Frontal cortex (tissue), 4 donors: ENCODE measurements at places on chromosomes 7 and 10. TPM values are rescaled to one million over a fixed set of nuclear protein-coding genes. Genes with fewer than 3 reads are reported as not detected.

DNA sequence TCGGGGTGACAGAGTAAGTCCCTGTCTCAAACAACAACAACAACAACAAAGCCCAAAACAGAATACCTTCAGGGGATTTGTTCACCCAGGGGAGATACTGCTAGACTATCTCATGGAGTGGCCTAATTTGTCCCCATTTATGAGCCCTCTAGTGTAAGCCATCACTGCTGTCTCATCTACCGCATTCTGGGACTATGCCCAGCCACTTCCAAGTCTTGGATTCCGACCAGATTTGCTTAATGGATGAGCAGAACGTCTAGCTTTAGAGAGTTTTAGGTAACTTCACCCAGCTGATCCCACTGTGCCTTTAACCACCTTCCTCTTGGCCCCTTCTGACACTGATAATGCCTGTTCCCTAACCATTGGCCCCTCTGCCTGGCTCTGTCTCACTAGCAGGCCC lies 47.1 kb downstream of the PAPSS2 start:
- no peak for DNase-seq

DNA sequence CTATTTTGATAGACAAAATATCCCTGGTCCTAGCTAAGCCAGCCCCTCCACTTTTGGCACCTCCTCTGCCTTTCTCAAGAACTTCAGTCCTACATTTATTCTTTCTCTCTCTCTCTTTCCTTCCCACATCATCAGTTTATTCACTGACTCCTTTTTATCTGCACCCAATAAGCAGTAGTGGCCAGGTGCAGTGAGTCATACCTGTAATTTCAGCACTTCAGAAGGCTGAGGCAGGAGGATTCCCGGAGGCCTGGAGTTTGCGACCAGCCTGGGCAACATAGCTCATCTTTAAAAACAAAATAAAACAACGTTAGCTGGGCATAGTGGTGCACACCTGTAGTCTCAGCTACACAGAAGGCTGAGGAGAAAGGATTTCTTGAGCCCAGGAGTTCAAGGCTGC lies 19.4 kb upstream of the NRP1 start:
- no peak for DNase-seq

Gene CLCN1
- under 0.01 TPM for total RNA-seq

DNA sequence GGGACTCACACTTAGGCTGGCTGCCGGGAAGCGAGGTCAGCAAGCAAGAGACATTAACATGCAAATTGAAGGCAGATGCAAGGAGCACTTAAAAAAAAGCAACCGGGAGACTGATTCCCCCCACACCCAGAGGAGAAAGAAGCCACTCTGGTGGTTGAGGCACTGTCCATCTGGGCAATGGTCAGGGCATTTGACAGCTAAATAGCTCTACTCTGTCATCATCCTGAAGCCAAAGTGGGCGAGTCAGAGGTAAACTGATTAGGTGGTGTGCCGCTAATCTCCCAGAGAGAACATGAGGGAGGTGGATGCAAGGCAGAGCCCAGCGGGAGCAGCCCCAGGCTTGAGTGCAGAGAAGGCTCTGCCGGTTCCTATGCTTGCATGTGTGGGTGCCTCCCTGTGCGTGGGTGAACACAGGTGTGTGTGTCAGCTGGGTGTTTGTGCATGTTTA lies 100.6 kb downstream of the PLXNA4 start:
- no peak for DNase-seq

GRCh38 chr10:110357252-110357780 lies 52.6 kb upstream of the SMNDC1 start:
- no peak for DNase-seq

DNA sequence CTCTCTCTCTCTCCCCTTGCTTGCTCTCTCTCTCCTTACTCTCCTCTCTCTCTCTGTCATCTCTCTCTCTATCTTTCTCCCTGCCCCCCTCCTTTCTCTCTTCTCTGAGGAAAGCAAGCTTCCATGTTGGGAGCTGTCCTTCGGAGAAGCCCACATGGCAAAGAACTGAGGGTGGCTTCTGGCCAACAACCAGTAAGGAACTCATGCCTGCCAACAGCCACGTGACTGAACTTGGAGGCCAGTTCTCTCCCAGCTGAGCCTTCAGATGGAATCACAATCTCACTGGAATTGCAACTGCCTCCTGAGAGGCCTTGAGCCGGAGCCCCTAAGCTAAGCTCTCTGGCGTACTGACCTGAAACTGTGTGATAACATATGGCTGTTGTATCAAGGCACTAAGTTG lies 12.0 kb upstream of the DHTKD1 start:
- no peak for DNase-seq

GRCh38 chr7:94697035-94697974 lies 41.4 kb upstream of the SGCE start:
- DNase-seq = no peak

Gene FOXI2
- total RNA-seq = not detected

DNA sequence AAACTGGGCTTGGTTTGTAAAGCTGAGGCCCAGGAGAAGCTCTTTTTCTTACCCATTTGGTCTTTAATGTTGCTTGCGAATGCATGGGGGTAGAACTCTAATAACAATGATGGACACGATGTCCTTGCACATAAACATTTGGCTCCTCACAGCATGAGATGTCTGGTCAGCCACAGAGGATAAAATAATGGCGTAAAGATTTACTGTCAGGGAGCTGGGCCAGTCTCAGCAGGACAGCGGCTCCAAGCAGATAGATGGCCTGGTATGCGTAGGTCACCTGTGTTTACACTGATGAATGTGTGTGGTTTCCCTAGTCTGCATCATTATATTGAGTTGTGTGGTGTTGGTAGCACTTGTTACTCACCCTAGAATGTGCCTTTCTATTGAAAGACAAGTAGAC lies 537.4 kb downstream of the CNTNAP2 start:
- DNase-seq = no peak

DNA sequence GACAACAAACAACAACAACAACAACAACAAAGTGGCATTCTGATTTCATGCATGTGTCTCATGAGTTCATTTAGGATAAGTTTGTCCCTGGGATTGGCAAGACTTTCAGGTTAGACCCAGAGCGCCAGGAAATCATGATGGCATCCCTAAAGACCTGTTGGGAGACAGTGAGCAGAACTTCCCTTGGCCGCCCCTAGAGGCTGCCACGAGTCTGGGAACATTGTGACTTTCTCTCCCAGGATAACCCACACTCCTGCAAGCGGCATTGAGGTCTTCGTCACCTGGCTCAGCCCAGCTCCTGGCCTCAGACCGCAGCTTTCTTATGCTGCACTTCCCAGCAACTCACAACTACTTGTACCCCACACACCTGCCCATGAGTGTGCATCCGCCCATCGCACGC lies 80.5 kb upstream of the RNF32 start:
- DNase-seq = no peak

DNA sequence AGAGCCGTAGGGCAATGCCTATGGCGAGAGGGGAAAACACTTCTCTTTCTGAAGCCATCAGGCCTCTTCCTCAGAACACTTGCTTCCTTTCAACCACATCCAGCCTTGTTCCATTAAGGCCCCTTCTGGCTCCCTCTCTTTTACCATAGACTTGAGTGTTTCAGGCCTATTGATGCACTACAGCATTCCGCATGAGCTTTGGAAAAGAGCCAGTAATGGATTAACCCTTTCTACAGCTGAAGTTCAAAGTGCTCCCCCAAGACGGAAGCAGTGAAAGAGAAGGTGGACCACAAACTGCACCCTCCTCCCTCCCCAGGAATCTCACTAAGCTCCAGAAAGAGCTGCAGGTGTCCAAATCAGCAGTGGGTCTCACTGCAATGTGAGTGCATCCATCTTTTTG lies 102.7 kb upstream of the C7orf33 start:
- DNase-seq = no peak

Gene CPED1
- total RNA-seq = 3.3 TPM

Gene ODAD2
- total RNA-seq = 0.82 TPM

Gene MIOS
- total RNA-seq = 72.2 TPM
